HS-5 (cell line): ENCODE measurements at places on chromosomes 1 and 21.
A peak's percentile ranks its signal among the peaks of the same experiment; 100 is the strongest.

GRCh38 chr1:231827337-231828105 lies 200.9 kb downstream of the DISC1 start:
- DNase-seq = peak; percentile 84

DNA sequence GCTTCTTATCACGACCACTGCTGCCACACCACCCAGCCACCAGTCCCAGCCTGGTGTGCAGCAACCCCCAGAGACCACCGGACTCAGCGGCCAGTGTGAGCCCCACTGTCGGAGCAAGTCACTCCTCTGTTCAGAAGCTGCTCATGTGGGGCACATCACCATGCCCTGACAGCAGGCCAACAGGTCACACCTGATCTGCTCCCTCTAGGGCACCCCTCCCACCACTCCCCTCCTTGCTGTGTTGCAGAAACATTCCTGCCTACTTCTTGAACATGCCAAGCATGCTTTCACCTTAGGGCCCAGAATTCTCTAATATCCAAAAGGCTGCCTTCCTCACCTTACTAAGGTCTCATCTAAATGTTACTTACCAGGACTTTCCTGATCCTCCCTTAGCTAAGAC lies 146.5 kb downstream of the SLC45A1 start:
- no peak for DNase-seq

DNA sequence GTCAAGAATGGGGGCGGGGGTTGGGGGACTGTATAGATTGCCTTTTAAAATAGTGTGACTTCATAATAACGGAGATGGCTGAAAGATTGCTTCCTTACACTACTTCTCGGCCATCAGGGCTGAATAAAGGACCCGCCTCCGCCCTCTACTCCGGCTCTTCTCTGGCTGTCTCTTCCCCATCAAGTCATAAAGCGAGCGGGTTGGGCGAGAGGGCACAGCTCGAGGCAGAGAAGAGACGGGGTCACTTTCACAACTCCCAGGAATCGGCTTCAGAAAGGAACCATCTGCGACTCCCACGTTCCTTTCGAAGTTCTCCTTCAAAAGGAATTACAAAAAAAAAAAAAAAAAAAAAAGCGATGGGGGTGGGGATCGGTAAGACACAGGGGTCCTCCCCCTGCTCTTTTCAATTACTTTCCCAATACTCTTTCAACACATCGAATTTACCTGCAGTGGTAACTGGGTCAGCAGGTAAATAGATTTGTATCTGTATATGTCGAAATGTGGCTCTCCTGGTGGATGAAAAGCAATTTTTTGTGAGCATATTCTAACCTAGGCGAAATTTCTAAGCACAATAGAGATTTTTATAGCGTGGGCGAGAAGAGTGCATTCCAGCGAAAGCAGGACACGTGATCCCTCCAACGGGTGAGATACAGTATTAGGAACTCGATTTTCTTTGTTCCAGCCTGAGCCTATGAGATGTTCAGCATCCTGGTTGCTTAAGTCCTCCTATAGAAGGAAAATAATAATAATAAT lies 2.0 kb downstream of the LRRC7 start:
- no peak for DNase-seq

DNA sequence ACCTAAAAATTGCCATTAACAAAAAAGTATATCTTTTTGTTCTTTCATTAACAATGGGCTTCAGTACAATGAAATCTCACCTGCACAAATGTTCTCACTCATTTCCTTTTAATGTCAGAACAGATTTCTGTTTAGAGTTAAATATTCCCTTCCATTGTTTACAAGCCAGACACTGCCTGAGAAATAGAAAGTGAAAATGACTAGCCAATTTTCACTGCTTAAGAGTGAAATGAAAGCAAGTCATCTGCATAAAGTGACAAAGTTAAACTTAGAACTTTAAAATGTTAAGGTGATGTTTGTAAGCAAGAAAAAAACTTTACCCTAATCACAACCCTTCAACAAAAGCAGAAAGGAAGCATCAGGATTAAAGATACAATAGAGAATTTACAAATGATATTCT lies 27.5 kb downstream of the COA6 start:
- no peak for DNase-seq

DNA sequence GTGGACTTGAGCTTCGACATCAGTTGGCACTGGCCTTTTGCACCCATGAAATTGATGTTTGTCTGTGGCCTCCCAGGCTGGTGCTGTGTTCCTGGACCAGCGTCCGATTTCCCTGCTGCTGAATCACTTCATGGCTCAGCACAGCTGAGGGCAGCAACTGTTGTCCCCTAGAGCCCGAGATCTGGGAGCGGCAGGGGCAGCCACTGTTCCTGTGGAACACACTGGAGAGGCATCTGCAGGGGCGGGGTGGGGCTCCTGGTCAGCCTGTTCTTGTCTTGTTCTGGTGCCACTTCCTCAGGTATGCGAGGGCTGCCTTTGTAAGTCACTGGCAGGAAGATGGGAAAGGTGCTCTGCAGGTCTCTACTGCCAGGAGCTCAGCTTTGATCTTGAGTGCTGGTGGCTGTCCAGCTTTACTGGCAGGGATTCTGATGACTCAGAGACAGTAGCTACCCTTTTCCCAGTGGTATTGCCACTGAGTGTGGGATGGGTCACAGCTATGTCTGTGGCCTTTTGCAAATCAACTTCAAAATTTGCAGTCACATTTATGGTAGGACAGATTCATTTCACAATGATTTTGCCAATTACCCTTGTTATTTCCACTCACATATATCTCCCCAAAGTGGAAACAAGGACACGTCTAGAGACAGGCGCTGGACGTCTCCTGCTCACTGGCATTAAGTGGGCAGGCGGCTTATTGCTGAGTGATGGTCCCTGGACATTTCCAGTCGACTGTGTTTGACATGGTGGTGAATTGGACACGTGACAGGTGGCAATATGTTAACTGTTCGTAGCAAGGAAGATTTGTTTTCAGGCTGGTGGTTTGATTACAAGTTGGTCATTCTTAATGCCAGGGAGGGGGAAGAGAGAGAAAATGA lies 15.3 kb downstream of the AGPAT3 start:
- no peak for DNase-seq

DNA sequence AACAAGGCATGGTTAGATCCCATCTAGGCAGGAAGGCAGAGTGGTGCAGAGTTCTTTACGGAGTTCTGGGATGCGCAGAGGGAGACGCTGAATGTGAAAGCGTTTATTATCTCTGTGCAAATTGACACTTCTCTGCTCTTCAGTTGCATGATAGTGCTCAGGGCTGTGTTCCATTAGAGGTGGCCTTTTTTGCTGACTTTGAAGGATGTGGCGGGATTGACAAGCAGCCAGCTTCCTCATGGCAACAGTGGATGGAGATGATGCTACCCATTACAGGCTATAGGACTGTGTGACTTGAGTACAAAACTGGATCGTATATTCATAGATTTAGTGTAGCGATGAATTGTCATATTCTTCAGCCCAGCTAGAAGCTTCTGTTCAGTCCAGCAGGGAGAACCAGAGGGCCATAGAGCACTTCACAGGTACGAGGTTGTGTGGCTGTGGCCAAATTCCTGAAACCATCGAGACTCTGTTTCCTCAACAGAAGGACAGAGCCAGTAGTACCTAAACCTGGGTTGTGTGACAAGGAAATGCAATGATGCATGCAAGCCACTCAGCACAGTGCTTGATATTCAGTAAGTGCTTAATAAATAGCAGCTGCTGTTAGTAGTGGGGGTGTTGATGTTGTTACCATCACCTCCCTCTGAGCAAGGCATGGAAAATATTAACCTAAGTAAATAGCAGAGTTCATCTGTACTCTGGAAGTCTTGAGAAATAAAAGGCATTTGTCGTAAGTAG lies 430.0 kb upstream of the KAZN start:
- DNase-seq = no peak
